ENCODE measurements at places on chromosomes 4 and X. TPM values are rescaled to one million over a fixed set of nuclear protein-coding genes. Genes with fewer than 3 reads are reported as not detected.

The MAGEA10 gene
- not detected for total RNA-seq

The SLC38A5 gene
- total RNA-seq: 34.6 TPM

The FGFRL1 gene
- 27.3 TPM for total RNA-seq

The ZXDA gene
- 3.3 TPM for total RNA-seq

The TRPC5OS gene
- total RNA-seq: not detected
